Left renal pelvis (tissue), 4 donors: ENCODE measurements at places on chromosomes 3 and 15. TPM values are rescaled to one million over a fixed set of nuclear protein-coding genes. Genes with fewer than 3 reads are reported as not detected.

DNA sequence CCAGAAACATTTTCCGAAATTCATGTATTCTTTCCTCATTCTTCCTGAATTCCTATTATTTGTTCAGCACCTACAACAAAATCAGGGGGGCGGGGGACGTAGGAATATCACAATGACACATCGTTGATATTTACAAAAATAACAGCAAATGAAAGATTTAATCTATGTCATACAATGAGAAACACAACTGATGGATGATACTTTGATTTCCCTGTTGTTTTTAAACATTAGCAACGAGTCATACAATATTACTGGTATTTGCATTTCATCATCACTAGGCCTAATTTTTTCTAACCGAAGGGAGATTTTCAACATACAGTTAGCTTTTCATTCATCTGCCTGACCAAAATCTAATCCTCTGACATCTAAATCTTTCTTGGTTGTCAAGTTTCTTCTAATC, 45.3 kb upstream of the INO80 start:
- DNase-seq: no peak

GRCh38 chr3:43203022-43203421, 83.3 kb upstream of the SNRK start:
- DNase-seq: no peak

The GAP43 gene
- polyA plus RNA-seq: 28.6 TPM

- DNase-seq: no peak
These were observed 45.2 kb downstream of the RPN1 start for GRCh38 chr3:128605091-128606046.

The TIMP4 gene
- 7.1 TPM for polyA plus RNA-seq

The GOLGA8J gene
- 0.77 TPM for polyA plus RNA-seq

DNA sequence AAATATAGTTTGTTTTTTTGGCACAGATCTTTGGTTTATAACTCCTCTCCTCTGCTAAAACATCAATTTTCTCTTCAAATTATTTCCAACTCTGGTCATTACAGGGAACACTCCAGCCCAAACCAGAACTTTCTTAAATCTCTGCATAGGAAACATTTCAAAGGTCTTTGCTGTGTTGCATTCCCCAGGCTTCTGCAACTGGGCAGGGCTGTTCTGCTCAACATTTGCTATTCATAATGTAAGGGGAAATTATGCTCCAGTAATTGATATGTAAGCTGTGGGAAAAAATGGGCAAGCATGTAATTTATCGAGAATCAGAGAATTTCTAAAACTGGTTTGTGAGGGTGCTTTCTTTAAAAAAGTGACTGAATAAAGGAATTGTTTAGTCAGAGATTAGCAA, 410.4 kb downstream of the TUSC7 start:
- DNase-seq: no peak

The SUCNR1 gene
- polyA plus RNA-seq: 0.78 TPM

DNA sequence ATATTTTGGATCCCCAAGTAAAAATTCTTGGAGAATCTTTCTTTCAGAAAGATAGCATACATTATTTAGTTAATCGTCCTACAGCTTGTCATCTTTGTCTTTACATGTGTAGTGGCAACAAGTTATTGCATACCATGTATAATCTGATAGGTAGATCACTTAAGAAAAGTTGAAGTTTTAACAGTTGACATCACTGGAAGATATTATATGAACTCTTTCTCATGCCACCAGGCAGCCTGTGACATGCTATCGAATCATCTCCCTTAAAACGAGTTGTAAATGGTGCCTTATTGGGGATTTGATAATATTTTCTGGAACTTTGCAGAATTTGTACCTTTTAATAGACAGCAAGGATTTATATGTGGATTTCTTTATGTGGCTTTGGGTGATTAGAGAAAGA, 8.7 kb downstream of the U2SURP start:
- DNase-seq: no peak

GRCh38 chr15:68375716-68376220, 56.2 kb downstream of the ITGA11 start:
- DNase-seq: no peak

The SLC22A14 gene
- 0.78 TPM for polyA plus RNA-seq

DNA sequence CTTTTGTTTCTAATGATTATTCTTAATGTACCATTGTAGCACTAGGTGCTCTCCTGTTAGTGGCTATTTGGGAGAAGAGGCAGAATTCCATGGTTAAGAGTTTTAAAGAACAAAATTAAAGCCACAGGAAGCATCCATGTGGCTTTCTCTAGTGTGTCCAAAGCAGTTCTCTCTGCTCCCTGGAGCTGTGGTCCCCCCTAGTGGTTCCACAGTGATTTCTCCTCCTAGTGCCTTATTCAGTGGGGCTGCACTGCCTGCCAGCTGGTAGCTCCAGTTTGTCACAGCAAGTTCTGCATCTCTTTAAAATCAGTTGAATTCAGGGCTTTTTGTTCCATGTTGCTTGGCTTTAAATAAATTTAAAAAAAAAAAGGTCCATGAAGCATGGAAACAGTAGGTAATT, 39.6 kb upstream of the FAM98B start:
- peak; percentile 6 for DNase-seq

GRCh38 chr3:53845103-53845880, 927 bp downstream of the CHDH start:
- DNase-seq: peak; percentile 37

The TMIE gene
- 0.85 TPM for polyA plus RNA-seq

GRCh38 chr3:46897031-46897430, 19.5 kb downstream of the PTH1R start:
- DNase-seq: no peak

DNA sequence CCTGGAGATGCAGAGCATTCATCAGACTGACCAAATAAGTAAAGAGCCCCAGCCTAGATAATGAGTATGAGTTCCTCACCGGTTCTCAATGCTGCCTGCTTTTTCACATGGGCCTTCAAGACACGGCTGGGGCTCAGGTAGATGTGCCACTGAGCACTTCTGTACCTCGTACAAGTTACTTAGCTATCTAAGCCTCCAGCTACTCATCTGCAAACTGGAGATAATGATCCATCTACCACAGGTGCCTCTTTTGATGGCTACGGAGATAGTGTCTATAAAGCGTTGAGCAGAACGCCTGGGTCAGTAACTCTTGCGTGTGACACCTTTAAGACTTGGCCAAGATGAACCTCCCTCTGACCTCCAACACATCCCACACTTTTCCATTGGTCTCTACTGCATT, 56.3 kb downstream of the CCR4 start:
- DNase-seq: no peak

DNA sequence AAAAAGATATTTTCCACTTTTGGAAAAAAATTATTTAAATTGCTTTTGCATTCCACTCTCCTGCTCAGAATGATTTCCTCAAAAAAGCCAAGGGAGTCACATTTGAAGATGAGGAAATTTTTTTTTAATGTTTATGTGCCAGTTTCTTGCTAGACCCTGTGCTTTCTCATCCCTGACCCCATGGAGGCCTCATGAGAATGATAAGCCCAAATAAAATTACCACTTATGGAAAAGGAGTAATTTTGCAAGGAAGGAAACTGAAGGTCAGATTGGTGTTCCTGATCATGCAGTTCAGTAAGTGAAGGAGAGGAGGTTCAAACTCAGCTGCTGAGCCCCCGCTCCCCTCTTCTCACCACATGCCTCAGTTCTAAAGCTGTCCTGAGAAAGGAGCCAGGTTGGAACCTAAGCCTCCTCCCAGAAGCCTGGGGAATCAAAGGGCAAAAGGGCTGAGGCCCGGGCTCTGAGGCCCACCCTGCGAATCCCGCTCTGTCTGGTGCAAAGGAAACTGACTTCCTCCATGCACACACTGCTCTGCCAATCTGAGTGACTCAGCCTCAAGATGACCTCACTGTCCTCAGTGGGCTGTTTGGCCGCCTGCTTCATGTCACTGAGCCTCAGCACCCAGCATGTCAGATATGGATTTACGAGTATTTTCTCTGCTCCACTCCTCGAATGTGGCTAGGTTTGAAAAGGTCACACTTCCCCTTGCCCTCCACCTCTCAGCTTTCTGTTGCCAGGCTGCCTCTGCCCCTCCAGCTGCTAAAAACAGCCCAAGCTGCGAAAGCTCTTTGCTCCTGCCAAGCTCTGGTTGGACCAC, 56.9 kb upstream of the FLNB start:
- no peak for DNase-seq

DNA sequence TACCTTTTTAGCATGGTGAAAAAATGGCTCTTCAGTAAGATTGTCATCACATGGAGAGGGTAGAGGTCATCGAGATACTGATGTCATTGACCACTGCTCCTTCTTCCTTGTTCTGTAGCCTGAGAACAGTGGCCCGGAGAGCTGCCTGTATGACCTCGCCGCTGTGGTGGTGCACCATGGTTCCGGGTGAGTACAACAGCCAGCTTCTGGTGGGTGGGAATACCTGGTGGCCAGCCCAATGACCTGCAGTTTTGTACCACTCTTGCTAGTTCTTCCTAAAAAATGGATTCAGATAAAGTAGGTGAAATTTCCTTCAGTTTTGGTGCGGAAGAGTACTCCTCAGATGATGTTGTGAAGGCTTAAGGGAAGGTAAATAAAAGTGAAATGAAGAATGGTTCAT, 8.4 kb upstream of the FBXL22 start:
- DNase-seq: no peak

GRCh38 chr3:61912158-61912557, 350.8 kb downstream of the PTPRG start:
- DNase-seq: no peak

- DNase-seq: no peak
These were observed 119.3 kb upstream of the SLC7A14 start for GRCh38 chr3:170705131-170705530.

DNA sequence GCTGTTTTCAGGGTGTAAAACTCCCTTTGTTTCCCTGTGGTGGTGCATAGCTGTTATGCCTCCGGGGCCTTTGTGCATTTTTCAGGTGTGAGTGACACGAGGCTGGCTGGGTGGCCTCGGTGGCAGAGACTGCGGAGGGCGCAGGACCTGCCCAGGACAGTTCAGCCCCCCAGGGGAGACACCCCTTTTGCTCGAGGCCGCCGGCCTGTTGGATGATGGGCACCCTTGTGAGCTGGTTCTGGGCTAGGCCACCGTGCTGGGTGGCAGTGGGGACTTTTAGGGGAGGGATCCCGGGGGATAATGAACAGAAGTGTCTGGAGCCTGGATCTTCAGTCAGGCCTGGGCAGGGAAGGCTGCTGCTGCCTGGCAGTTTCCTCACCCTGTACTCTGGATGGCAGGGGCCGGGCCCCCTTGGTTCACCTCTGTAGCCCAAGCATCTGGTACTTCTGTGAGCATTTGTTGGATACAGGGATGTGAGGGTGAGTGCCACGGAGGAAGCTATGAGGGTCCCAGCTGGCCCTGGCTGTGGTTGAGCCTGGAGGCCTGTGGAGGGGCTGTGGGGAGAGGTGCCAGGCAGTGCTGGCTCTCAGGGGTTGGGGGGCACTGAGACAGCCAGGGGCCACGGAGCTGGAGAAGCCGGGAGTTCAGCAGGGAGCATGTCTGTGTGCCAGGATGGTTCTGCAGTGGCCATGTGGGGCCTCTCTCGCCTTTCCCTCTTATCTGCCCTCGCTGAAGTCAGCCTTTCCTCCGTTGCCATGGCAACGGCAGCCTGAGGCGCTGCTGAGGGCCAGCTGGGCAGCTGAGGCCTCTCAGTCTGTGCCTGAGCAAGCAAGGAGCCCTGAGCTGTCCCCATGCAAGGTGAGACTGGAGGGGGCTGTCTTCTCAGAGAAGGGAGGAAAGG, 49.0 kb downstream of the KY start:
- DNase-seq: peak; percentile 65

The IQCF5 gene
- not detected for polyA plus RNA-seq

- no peak for DNase-seq
These were observed 9.4 kb upstream of the MESP1 start for GRCh38 chr15:89760303-89761008.

DNA sequence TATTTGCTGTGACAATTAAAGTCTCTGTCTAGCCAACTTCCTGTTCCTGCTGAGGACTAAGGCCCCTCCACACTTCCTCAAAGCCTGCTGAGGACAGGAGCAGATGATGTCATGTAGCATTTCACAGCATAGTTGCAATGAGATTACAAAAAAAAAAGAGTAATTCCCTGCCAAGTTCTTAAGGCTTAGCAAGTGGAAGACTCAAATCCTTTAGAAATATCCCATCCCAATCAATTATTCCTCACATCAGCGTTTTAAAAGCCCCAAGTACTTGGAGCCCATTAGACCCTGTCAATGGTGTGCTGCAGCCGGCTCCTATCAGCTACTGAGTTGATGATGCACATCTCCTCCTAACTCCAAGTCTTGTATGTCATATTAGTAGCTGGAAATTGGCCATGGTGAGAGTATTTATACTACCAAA, 51.7 kb downstream of the TRANK1 start:
- DNase-seq: no peak

The ARL14 gene
- polyA plus RNA-seq: not detected

- no peak for DNase-seq
These were observed 106.2 kb upstream of the MCTP2 start for GRCh38 chr15:94125156-94125555.

GRCh38 chr15:60568301-60568742, 89.4 kb upstream of the ICE2 start:
- DNase-seq: no peak

- no peak for DNase-seq
These were observed 219.3 kb upstream of the NANOGP8 start for GRCh38 chr15:35304389-35304788.

DNA sequence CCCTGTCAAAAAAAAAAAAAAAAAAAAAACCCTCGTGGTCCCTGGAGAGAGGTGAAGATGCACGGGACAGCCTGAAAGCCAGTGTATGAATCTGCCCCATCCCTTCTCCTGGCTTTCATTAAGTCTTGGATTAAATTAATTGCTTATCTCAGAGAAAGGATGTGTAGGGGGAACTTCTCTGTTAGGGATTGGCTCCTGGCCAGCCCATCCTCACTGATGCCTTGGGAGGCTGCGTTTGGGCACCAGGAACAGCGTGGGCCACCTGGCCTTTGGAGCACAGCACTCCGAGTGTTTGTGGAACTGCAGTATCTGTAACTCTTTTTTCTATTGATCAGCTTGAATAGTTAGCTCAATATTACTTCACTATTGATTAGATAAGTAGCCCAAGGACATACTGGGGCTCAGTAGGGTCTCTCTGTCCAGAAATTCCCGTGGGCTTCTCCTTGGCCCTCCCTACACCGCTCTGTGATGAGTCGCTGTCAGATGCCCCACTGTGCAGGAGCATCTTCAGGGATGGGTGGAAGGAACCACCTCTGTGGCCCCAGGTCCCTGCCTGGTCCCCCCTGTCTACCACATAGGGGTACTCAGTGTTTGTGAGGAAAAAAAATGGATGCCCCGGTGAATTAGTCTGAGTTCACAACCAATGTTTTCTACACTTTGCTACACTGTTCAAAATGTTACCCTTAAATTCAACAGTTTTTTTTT, 2.0 kb downstream of the PXYLP1 start:
- no peak for DNase-seq

DNA sequence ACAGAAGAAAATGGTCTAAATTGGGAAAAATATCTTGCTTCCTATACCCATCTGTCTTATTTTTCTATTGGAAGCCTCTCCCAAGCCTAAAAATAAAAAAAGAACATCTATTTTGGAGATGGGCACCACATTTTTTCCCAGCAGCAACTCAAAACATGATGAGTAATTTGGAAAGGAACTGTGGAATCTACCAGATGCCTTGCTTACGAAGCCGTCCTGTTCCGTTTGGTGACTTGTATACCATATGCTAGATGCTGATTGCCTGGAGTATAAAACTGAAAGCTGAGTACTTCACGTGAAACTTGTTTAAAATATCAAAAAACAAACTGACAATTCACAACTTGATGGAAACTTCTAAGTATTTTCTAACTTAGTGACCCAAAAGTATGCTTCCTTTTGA, 491.0 kb downstream of the ROBO2 start:
- DNase-seq: no peak
